ENCODE measurements at places on chromosomes 7 and 10.

DNA sequence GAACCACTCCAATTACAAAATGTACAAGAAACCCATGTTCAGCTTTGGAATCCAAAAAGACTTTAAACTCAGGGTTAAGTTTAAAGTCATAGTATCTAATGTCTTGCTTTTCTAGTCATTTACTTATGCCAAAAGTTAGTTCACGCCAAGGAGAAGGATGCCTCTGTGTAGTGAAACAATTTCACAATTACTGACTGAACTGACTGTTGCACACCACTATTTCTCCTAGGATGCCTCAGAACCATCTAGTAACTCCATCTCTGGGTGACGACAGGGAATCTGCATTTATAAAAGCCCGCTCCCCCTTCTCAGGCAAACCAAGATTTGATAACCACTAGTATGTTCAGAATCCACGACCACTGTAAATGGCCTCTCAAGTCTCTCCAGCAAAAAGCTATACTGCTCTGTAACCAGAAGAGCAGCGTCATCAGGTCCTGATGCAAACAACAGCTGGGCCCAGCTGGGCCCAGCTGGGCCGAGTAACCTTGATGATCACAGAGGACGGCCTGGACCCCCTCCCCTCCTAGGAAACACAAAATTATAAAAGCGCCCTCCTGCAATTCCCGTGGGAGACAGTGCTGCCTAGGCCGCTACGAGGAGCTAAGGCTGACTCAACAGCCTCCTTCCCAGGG is 680 bp upstream of the ADO start:
- no peak for DNase-seq

DNA sequence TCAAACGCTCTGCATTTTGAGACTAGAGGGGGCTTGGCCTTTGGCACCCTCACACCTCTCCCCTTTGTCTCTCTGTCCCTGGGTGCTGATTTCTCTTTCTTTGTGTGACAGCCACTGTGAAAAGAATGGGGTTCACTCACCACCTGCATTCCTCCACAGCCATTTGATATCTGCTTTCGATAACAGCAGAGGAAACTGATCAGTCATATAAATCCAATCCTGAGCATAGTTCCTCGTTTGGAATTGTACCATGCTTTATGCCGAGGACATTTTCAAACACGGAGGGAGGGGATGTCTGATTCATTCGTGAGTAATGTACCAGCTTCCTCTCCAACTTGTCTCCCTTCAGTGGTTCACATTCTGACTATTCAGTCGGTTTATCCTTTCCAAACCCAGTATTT is 15.8 kb downstream of the MET start:
- no peak for DNase-seq

- no peak for DNase-seq
Observed at GRCh38 chr7:129083525-129083924, 28.6 kb upstream of the TNPO3 start.

GRCh38 chr7:71988201-71988600 is 423.9 kb downstream of the CALN1 start:
- DNase-seq = no peak

DNA sequence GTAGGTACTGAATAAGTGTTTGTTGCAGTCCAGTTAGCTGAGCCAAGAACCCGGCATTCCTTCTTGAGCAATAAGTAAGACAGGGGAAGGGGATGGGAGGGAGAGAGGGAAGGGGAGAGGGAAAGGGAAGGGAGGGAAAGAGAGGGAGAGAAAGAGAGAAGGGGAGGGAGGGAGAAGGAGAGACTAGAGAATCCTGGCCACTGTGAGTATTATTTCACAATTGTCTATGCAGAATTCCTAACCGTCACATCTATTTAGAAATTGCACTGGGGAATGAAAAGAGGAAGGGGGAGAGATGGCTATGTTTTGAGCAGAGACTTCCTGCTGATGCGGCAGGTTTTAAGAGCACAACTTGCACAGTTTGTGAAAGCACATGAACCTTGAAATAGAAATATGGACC is 251.4 kb upstream of the ZMIZ1 start:
- no peak for DNase-seq

GRCh38 chr10:109937460-109938065 is 14.3 kb upstream of the XPNPEP1 start:
- DNase-seq = no peak

- no peak for DNase-seq
Observed at GRCh38 chr7:139875821-139876241, 46.8 kb downstream of the TBXAS1 start.

DNA sequence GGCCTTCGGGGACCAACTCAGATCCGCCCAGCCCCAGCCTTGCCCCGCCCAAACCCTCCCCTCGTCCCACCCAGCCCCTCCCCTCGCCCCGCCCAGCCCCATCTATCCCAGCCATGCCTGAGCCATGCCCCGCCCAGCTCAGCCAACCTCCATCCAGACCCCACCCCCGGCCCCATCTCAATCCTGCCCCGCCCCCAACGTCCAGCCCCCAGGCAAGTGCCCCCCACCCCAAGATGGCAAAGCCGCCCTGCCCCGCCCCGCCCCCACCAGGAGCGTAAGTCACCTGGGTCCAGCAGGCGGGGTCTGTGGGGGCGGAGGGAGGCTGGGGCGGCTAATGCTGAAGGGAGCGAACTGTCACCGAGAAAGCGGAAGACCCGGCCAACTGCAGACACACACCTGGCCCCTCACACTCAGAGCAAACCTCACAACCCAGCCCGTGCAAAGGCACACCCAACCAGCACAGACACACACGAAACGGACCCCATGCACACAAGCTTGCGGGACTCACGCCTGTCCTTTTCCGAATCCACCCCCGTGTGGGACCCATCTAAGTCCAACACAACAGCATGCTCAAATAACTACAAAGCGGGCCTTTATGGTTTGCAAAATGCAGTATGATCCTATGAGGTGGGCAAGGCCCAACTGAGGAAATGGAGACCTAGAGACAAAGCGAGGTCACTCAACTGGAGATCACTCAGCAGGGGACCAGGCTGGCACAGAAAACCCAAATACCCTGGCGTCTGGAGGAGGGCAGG is 11.5 kb upstream of the OGA start:
- no peak for DNase-seq

DNA sequence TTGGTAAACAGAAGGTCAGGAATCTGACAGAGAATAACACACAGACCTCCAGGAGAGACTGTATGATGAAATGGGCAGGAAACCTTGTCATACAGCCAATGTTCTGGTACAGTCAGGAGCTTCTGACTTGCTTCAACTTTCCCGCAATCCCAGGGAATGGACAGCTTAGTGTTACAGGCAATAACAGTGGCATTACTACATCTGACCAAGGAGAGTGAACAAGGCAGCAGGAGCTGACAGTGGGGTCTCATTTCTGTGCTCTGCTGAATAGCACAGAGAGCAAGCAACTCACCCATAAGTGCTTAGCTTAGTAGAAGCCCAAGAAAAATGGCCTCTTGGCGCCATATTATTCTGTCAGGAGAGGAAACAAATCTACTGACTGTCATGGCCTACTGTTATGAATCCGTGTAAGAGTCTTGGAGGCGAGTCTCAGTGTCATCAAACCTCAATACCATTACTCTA is 186.2 kb upstream of the MTPN start:
- no peak for DNase-seq

GRCh38 chr7:156673454-156673853 is 32.9 kb downstream of the RNF32 start:
- DNase-seq = no peak

- no peak for DNase-seq
Observed at GRCh38 chr10:25504306-25504705, 329.5 kb downstream of the GPR158 start.

GRCh38 chr7:99365318-99366141 is 9.0 kb upstream of the ARPC1B start:
- DNase-seq = no peak

DNA sequence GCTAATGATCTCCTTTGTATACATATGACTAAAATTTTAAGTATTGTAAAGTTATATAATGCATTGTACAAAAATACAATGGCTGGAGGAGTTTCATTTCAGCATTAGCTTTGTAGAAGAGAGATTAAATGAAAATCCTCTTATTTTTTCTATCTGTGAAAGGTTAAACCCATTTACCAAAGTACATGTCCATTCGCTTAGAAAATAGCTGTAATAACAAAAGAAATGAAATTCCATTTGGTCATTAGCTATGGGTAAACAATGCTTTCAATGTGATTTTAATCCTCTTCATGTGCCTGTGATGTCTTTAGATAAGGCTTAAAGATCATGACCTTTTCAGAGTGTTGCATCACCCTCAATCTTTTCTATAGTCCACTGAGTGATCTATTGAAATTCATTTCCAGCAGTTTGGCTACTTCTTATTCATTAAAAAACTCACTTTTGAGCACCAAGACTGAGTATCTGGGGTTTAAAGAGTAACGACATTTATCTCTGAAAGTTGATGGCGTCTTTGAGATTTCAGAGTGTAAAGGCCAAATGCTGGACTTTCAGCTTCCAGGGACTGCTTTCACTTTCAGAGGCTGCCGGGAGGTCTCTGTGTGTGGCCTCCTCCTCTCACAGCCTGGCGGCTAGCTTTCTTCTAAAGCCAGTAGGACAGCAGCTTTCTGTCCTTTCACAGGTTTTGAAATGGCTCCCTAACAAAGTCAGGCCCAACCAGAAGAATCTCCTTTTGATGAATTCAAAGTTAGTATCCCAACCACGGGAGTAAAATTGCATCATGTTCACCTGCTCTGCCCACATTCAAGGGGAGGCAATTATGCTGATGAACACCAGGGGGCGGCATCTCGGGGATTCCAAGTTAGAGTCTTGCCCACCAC is 701.4 kb upstream of the COBL start:
- no peak for DNase-seq

- no peak for DNase-seq
Observed at GRCh38 chr10:112728118-112728883, 221.7 kb upstream of the TCF7L2 start.

DNA sequence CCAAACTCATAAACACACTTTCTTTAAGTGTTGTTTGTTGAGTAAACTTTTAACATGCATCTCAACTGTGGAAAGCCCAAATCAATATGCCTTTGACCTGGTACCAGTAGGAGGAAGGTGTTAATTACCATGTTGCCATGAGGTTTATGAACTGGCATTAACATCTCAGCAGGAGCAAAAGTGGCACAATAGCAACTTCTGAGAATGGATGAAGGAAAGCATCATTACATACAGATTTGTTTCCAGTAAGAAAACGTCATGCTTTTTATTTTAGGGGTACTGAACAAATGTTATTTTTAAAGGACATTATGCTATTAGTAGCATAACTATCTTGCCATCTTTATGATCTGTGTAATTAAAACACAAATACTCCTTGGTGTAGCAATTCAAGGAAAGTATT is 51.1 kb downstream of the ARMC3 start:
- DNase-seq = no peak

- DNase-seq = no peak
Observed at GRCh38 chr7:25391961-25392587, 163.8 kb upstream of the NPVF start.

- no peak for DNase-seq
Observed at GRCh38 chr7:30352169-30352568, 67.8 kb downstream of the ZNRF2 start.

GRCh38 chr10:116836083-116836482 is 13.2 kb upstream of the ENO4 start:
- DNase-seq = no peak

- DNase-seq = no peak
Observed at GRCh38 chr7:70347463-70348254, 749.4 kb downstream of the AUTS2 start.

DNA sequence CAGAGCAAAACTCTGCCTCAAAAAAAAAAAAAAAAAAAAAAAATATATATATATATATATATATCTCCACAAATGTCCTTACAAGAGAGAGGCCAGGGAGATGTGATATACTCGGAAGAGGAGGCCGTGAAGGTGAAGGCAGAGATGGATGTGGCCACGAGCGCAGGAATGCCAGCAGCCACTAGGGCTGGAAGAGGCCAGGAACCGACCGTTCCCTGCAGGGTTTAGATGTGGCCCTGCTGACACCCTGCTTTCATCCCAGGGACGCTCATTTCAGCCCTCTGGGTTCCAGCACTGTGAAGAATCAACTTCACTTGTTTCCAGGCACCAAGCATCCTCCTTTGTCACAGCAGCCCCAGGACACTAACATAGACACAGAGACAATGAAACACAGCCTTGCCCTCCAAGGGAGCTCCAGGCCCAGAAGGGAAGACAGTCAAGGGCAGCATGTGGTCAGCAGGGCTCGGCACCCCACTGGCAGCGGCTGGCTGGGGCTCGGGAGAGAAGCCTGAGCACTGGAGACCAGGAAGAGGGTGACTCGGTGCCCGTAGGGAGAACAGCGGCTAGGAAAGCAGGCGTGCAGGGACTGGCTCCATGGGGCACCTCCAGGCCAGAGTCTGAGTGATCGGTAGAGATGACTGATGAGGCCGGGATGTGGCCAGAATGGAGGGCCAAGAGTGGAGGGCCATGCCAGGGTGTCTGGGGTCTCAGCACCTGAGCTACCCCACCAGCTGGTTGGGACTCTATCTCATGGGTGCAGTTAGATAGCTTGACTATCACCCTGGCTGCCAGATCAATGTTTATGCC is 7.6 kb downstream of the WDR86 start:
- DNase-seq = no peak

GRCh38 chr10:102732661-102733060 is 11.1 kb upstream of the WBP1L start:
- no peak for DNase-seq

DNA sequence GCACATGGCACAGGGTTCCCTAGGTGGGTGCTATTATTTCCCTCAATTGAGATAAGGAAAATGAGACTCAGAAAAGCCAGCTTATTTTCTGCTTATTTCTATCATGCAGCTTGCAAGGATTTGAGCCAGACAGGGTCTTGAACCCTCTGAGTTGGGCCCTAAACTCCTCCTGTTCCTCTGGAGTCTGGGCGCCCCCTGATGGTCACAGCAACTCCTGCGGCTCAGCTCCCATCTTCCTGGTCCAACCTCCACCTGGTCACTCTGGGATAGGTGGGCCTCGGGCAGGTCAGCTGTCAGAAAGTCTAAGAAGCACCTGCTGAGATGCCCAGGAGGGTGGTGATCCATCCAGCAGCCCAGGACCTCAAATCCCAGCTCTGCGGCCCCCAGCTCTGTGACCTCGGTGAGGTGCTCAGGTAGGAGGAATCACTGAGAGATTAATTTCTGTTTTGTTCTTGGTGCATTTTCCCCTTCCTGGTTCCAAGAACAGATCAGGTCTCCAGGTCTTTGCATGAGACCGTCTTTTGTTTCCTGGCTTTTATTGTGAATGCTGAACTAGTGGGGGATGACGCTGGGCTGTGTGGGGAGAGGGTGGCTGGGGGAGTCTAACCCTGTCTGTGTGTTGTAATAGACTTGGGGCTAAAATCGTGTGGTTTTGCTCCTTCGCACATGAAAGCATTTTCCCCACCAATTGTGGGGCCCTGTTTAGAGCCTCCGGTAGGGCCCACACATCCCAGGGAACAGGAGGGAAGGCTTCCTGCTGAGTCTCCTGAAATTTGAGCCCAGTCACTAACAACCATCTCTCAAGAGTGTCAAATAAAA is 32.8 kb downstream of the TMEM130 start:
- no peak for DNase-seq

DNA sequence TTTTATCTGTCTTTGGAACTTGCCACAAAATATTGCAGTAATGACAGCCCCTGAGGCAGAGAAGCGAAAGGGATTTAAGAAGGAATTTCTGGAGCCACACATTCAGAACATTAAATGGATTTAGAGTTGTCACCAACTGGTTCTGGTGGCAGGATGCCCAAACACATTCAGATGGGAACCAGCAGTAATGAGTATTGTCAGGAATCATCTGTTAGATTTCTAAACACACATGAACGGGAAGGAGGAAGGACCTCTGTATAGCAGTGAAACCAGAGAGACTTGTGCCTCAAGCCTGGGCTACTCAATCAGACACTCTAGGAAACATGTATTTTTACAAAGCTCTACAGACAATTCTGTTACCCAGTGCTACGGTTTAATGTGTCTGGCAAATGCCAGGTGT is 103.8 kb upstream of the CCNY start:
- no peak for DNase-seq

Measured in activated naive CD4-positive, alpha-beta T cell treated with anti-CD3 and anti-CD28 coated beads, Interleukin-2, amount 50 U/mL, for 72 hours (primary cell).